ENCODE measurements at places on chromosomes 11 and 22.

- DNase-seq: no peak
These were observed 54.1 kb downstream of the MCAM start for GRCh38 chr11:119262668-119263351.

- DNase-seq: peak; percentile 71
These were observed 111.2 kb downstream of the MRTFA start for GRCh38 chr22:40525250-40525884.

DNA sequence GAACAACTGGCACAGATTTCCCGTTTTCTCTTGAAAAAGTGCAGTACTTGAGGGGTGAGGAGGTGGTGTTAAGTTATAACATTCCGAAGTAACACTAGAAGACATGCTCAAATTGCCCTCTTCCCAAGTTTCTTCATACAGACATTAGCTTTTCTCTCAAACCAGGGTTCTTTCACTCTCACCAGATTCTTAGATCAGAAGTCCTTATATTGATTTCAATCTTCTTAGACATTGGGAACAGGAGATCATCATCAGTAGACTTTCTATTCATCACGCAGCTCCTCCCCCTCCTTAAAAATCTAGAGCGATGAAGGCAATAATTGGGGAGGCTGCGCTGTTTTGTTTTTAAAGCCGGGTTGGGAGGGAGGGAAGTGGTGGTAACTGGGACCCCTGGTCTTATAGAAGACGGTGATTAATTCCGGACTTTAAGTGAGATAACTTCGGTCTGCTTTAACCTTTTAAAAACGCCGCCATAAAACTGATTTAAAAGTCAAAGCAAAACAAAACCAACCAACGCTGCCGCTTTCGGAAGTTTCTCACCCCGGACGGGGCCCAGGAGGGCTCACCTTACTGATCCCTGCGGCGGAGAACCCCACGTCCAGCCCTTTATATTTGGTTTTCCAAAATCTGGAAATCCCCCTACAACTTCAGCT, 665 bp downstream of the USP28 start:
- no peak for DNase-seq

GRCh38 chr11:92284107-92284506, 59.5 kb downstream of the FAT3 start:
- no peak for DNase-seq

- no peak for DNase-seq
These were observed 64.6 kb downstream of the GDPD4 start for GRCh38 chr11:77236901-77237300.

DNA sequence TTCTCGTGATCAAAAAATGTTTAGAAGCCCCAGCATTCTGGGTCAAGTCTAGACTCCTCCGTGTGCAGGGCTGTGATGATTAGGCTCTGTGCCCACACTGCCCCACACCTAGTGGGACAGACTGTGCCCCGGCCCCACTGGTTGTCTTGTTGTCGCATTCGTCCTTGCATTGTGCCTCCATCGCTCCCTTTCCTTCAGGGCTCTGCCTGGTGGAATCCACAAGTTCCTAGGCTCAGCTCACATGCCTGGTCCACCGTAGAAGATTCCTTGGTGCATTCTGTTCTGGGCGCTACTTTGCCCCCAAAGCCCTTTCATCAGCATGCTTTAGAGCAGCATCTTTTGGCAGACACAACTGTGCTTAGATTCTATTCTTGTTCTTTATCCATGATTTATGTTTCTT, 23.5 kb upstream of the THY1 start:
- DNase-seq: no peak

DNA sequence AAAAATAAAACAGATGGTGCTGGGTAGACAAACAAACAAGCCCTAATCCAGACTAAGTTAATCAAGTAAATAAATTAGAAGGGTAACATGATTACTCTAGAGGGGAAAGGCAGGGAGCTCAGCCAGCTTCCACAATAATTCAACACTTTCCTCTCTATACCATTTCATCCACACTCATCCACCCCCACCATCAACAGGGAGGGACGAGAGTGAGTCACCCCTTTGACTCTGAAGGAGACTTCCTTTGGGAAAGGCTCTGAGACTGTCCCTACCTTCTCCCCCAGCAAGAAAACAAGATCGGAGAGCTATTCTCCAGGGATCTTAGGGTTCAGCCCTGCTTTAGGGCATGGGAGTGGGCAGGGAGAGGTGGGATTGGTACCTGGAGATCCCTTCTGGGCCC, 33.1 kb downstream of the TRIM66 start:
- DNase-seq: no peak

GRCh38 chr11:47620836-47621378, 21.5 kb downstream of the MTCH2 start:
- no peak for DNase-seq

- DNase-seq: no peak
These were observed 16.7 kb upstream of the EHF start for GRCh38 chr11:34604145-34604544.

GRCh38 chr11:64969209-64969608, 2.7 kb downstream of the MAJIN start:
- no peak for DNase-seq

GRCh38 chr22:36853407-36854099, 7.3 kb upstream of the NCF4 start:
- peak; percentile 76 for DNase-seq

All from T-helper 17 cell (primary cell).